ENCODE measurements at places on chromosomes 5 and 9. TPM values are rescaled to one million over a fixed set of nuclear protein-coding genes. Genes with fewer than 3 reads are reported as not detected.

DNA sequence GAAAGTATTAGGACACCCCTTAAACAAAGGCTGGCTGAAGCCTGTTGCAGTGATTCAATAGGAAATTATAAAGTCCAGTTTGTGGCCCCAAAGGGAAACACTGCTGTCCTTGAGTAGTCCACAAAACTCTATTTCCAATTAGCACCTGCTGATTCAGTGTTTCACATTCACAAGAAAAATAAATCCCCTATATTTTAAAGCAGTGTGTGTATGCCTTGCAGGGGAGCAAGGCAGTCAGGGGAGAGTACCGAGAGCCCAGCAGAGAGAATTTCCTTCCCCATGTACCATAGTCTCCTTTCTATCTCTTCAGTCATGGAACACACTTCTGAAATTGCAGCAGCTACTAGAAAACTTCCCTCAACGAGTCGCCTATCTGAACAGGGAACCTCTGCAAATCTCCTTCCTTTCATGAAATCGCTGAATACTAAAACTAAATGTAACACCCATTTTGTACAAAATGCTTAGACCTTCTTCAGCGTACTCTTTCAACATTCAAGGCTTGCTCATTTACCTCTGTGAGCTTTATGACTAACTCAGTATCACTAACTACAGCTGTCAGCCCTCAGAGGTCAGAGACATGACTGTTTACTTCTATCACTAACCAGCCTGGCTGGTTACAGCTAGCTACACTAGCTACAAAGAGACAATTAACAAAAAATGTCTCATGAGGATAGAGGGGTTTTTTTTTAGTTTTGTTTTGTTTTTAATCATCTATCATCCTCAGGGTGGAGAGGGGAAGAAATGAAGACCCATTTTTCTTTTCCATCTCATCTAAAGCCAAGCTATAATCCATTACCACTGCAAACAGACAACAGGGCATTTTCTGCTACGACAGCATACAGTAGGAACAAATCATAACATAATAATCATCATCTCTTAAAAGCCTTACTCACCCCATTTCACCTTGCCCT is 188.7 kb downstream of the EBF1 start:
- DNase-seq: no peak
- no peaks in the 10 kb centered on the region for H3K36me3 ChIP-seq
- H3K4me3 ChIP-seq: no peak overlapping the region
- no peak overlapping the region for H3K27ac ChIP-seq
- H3K27me3 ChIP-seq: no peaks in the 10 kb centered on the region

GRCh38 chr5:67971223-67971830 is 244.2 kb upstream of the PIK3R1 start:
- H3K27ac ChIP-seq: no peak overlapping the region
- no peaks in the 10 kb centered on the region for H3K27me3 ChIP-seq
- H3K36me3 ChIP-seq: no peaks in the 10 kb centered on the region
- peak; percentile 20 for DNase-seq
- H3K4me3 ChIP-seq: no peak overlapping the region

GRCh38 chr5:6181147-6181729 is 197.1 kb downstream of the MED10 start:
- H3K4me1 ChIP-seq: no peaks in the 10 kb centered on the region
- no peaks in the 10 kb centered on the region for H3K27me3 ChIP-seq
- H3K27ac ChIP-seq: no peak overlapping the region

The ACTBL2 gene
- total RNA-seq: 0.37 TPM

The CAST gene
- 70.7 TPM for total RNA-seq

DNA sequence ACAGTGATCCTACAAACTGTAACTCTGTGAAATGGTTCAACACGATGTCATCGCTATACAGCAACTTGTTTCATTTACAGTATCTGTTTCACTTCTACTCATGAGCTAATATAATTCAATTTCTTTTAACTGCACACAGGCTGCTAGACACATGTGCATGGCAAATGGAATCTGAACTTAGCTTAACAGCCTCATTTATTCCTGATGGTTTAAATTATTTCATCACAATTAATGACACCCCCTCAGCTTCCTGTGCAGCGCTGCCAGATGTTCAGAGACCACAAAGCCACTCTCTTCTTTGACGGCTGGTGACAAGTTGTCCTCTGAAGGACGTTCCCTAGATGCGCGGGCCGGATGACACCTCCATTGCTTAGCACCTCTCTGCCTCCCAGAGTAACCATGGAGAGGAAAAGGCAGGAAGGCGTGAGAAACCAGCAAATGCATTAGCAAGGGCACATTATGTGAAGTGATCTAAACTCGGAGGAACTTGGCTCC is 191.1 kb downstream of the BNC2 start:
- H3K4me1 ChIP-seq: no peaks in the 10 kb centered on the region
- no peak overlapping the region for H3K27ac ChIP-seq
- H3K27me3 ChIP-seq: no peaks in the 10 kb centered on the region
- no peak for DNase-seq
- no peaks in the 10 kb centered on the region for H3K36me3 ChIP-seq
- no peak overlapping the region for H3K4me3 ChIP-seq

DNA sequence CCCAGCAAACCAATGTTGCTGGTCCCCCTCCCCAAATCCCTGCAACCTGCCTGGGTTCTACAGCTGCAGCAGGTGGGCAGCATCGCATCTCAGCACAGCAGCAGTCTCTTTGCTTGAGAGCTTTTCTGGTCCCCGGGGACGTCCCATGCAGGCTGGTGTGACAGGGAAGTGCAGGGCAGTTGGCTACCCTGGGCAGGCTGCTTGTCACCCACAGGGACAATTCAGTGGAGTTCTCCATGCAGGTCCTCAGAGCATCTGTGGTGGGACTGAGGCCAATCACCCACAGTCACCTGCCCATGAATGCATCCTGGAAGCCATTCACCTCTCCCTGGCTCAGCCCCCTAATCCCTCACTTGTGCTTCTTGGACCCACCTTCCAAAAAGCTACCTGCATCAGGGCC is 43.9 kb upstream of the SEMA4D start:
- no peaks in the 10 kb centered on the region for H3K4me1 ChIP-seq
- H3K27ac ChIP-seq: no peak overlapping the region
- no peaks in the 10 kb centered on the region for H3K36me3 ChIP-seq
- H3K27me3 ChIP-seq: no peaks in the 10 kb centered on the region

The CLIC3 gene
- 0.28 TPM for total RNA-seq

The CCL27 gene
- total RNA-seq: not detected

The WDR31 gene
- 2.6 TPM for total RNA-seq

The GABRA6 gene
- total RNA-seq: not detected

DNA sequence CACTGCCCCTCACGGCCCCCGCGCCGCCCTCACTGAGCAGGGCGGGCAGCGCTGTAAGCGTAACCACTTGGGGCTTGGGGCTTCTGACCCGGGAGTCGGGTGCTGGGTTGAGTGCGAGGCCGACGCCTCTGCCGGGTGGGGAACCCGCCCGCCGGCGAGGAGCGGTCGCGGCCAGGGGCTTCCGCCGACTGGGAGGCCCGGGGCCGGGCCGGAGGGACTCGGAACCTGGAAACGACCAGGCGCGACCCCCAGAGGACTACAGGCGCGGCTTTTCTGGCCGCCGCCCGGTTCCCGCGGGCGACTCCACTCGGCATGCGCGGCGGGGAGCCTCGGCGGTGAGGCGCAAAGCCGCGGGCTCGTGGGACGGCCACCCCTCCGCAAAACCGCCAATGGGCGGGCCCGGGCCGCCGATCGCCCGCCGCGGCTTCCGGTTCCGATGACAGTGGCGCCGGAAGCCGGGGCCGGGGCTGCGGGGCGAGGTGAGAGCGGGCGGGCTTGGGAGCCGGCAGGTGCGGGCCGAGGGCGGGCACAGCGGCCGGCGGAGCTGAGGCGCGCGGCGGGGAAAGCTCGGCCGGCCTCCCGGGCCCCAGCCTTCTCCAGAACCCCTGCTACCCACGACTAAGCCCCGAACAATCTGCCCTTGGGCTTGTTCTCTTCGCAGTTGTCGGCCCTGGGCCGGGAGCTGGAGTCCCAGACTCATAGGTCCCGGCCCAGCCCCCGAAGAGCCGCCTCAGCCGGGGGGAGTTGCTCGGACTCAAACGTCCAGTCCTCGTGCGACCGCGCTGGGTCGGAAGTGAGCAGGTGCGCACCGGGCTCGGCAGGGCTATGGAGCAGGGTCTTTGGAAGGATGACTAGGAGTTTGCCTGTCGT is at the start of gene RMND5B:
TSS of gene RMND5B (plus strand) at position 439 of the 870 bp plus-strand sequence. CDS start 7,106 bp downstream, outside the sequence.
- H3K4me1 ChIP-seq: peaks cover 3% of the 10 kb centered on the region
- no peaks in the 10 kb centered on the region for H3K36me3 ChIP-seq
- H3K4me3 ChIP-seq: peak within 1 kb of the TSS; percentile 84
- H3K27me3 ChIP-seq: no peaks in the 10 kb centered on the region

GRCh38 chr9:85940275-85940831 is 593 bp upstream of the NAA35 start:
- H3K27me3 ChIP-seq: no peaks in the 10 kb centered on the region
- H3K27ac ChIP-seq: peak overlapping the region; percentile 88
- H3K4me1 ChIP-seq: peaks cover 15% of the 10 kb centered on the region
- DNase-seq: no peak

- H3K4me1 ChIP-seq: no peaks in the 10 kb centered on the region
- H3K27ac ChIP-seq: no peak overlapping the region
- no peak overlapping the region for H3K4me3 ChIP-seq
- H3K36me3 ChIP-seq: no peaks in the 10 kb centered on the region
- no peaks in the 10 kb centered on the region for H3K27me3 ChIP-seq
Observed at GRCh38 chr5:154631141-154631540, 124.0 kb upstream of the LARP1 start.

DNA sequence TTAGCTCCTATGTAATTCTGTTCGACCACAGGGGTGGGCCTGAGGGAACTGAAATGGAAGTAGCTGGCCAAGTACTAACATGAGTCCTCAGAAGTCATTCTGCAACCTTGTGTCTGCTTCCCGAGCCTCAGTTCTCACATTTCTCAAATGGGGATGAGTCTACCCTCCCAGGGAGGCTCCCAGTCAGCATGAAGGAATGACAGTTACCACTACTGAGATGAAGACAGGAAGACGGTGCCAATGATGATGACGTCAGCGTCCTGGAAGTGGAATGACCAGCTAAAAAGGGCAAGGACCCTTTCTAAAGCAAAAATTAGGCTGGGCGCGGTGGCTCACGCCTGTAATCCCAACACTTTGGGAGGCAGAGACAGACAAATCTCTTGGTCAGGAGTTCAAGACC is 6.8 kb downstream of the PIP5KL1 start:
- no peak for DNase-seq
- no peaks in the 10 kb centered on the region for H3K27me3 ChIP-seq
- no peaks in the 10 kb centered on the region for H3K4me1 ChIP-seq
- no peak overlapping the region for H3K4me3 ChIP-seq
- no peaks in the 10 kb centered on the region for H3K36me3 ChIP-seq
- H3K27ac ChIP-seq: no peak overlapping the region

The AQP7 gene
- total RNA-seq: 2.0 TPM

The ARL14EPL gene
- total RNA-seq: not detected

The TMEM267 gene
- total RNA-seq: 4.3 TPM

GRCh38 chr5:112634166-112634565 is 103.5 kb upstream of the APC start:
- no peaks in the 10 kb centered on the region for H3K27me3 ChIP-seq
- no peak overlapping the region for H3K4me3 ChIP-seq
- H3K27ac ChIP-seq: no peak overlapping the region
- H3K36me3 ChIP-seq: no peaks in the 10 kb centered on the region
- peaks cover 8% of the 10 kb centered on the region for H3K4me1 ChIP-seq

DNA sequence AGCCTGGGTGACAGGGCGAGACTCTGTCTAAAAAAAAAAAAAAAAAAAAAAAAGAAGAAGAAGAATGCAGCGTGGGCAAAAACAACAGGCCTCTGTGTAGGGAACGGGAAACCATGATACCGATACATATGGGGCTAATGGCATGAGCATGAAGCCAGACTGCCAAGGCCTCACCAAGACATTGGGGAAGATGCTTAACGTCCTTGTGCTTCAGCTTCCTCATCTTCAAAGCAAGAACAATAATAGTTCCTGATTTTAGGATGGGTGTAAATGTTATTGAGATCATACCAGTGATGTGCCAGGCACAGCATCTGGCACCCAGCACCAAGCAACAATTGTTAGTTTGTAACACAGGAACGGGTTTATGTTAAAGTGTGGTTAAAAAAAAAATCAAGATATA is 51.4 kb downstream of the NEURL1B start:
- H3K4me3 ChIP-seq: no peak overlapping the region
- DNase-seq: peak; percentile 13
- H3K27ac ChIP-seq: no peak overlapping the region
- H3K4me1 ChIP-seq: peaks cover 11% of the 10 kb centered on the region
- H3K36me3 ChIP-seq: no peaks in the 10 kb centered on the region
- H3K27me3 ChIP-seq: no peaks in the 10 kb centered on the region

DNA sequence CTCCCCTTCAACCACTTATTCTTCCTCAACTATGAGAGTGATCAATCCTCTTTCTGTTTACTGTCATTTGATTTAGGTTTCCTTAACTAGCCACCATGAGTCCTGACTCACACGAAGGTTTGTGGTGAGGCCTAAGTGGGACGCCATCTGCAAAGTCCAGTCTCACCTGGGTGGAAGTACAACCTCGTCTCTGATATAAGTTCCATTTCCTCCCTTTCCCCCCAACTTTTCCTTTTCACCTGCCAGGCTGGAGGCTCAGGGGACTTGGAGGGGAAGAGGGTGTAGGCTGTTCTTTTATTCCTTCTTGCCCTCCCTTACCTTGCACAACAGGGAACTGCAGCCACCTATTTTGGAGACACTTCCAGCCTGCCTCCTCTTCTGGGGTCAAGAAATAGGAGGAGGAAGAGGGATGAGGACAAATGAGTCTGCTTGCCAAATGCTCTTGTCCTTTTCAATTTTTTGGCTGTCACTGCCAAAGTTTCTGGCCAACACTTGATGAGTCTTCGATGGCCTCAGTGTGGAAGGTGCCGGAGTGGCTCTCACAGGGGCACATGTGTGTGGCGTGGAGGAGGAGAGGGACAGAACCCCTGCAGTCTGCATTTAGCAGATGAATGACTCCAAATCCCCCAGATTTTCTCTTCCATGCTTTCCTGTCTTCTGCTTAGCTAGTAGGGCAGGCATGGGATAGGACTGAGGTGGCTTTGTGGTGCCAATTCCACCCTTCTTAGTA is 249.6 kb downstream of the NSG2 start:
- no peak overlapping the region for H3K27ac ChIP-seq
- H3K4me1 ChIP-seq: no peaks in the 10 kb centered on the region
- DNase-seq: no peak
- H3K27me3 ChIP-seq: no peaks in the 10 kb centered on the region
- H3K4me3 ChIP-seq: no peak overlapping the region

GRCh38 chr9:135907431-135908092 is at the start of gene CAMSAP1:
Gene CAMSAP1, minus strand, starts transcription at chr9:135907546. Its CDS starts 387 bp downstream, at chr9:135907159.
- peak; percentile 98 for DNase-seq
- H3K27ac ChIP-seq: peak within 1 kb of the TSS; percentile 63
- H3K36me3 ChIP-seq: no peaks in the 10 kb centered on the region
- H3K27me3 ChIP-seq: no peaks in the 10 kb centered on the region
- H3K4me3 ChIP-seq: peak within 1 kb of the TSS; percentile 87

DNA sequence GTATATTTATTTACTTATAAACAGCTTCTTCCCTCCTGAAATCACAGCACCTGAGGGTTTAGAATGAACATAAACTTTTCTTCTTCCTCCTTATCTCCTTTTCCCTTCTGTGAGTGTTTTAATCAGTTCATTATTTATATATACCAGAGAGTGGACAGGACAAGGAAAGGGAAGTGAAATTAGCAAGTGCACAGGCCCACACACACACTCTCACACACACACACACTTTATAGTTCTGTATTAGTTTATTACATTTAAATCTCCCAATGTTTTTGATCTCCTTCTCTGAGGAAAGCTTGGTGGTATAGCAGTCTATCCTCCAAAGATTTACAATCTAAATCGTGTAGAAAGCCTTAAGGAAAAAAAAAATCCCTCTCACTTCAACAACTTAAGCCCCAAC is 353.5 kb downstream of the NDUFS4 start:
- H3K27ac ChIP-seq: no peak overlapping the region
- H3K27me3 ChIP-seq: no peaks in the 10 kb centered on the region
- no peak for DNase-seq
- H3K4me3 ChIP-seq: no peak overlapping the region
- no peaks in the 10 kb centered on the region for H3K4me1 ChIP-seq
- H3K36me3 ChIP-seq: no peaks in the 10 kb centered on the region

The PCDHGA3 gene
- total RNA-seq: 1.7 TPM
